ENCODE measurements at places on chromosomes 6 and 20.
A peak's percentile ranks its signal among the peaks of the same experiment; 100 is the strongest.

DNA sequence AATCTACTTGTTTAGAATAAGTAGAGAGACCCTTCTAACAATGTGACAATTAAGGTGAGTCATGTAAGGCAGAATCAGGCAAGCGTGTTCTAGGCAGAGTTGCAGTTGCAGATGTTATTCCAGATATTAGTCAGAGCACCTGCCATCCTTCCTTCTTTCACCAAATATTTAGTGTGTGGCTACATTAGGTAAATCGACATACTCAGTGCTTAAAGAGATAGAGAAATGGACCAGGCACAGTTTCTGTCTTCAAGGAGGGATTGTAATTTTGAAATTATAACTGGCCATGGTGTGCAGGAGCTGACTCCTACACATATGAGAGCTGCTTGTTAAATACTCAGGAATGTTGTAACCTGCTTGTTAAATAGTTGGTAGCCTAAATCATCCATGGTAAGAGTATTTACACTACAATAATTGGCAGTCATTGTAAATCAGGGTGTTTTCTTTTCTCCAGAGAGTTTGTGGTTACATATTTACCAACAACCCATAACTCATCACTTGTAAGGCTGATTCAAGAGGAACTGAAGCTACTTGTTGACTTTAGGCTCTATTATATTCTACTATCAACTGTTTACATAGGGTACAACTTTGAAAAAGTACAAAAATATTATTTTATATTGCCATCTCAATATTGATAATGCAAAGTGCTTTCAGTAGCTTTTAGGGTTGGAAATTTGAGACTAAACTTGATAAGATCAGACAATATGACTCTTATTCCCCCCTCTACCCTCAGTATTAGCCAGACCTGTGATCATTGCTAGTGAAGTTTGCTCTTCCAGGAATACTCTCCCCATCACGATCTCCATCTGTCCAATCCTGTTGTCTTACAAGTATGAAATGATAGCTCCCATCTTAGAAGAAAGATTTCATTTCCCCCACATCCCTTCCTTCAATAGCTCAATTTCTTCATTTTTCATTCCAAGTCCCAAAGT lies 607.1 kb downstream of the COL12A1 start:
- no peak for DNase-seq

DNA sequence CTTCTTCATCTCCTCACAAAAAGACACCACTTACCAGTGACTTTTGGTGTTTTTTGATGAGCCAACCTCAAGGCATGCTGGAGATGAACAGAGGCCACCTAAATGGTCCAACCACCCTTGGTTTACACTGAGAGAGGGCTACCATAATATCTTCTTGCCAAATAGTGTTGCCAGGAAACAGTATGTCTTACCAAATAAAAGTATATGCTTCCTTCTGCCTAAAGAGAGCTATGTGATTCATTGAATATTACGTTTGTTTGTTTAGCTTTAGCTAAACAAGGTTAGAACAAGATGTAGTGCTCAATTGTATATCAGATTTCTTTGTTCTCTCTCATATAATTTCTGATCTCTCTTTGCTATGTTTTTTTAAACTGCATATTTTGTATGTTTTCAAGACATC lies 40.6 kb upstream of the BMP6 start:
- DNase-seq: no peak

GRCh38 chr20:4435671-4436455 lies 285.8 kb upstream of the PRND start:
- DNase-seq: no peak

DNA sequence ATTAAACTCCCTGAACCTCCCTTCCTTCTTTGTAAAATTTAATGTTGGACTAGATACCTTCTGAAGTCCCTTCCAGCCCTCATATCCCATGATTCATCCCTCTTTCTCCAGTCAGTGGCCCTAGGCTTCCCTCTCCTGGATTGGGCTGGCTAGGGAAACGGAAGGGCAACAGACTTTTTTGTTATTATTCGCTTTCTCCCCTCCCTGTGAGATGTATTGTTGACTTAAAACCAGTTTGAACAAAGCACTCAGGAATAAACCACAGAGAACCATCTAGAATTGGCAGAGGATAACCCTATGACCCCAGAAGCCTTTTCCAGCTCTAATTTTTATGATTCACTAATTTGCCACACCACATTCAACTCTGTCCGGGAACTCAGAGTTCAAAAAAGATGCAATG lies 239.7 kb upstream of the SUPT3H start:
- no peak for DNase-seq

DNA sequence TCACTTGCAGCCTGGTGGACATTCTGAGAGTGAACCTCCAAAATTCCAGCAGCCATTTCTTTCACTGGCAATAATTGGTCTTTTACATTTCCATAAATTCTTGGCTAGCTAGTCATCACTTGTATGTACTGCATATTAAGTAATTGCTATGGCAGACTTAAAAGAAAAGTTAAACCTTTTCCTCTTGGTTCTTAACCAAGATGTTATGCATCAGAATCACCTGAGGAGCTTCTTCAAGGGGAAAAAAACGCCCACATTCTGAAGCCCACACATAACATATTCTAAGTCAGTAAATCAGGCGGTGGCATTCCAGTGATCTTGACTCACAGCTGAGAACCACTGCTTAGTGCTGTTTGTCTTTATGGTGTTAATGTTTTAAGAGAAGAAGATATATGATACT lies 37.0 kb downstream of the CDC40 start:
- DNase-seq: peak; percentile 12

GRCh38 chr6:133704371-133704770 lies 184.5 kb upstream of the TCF21 start:
- no peak for DNase-seq

DNA sequence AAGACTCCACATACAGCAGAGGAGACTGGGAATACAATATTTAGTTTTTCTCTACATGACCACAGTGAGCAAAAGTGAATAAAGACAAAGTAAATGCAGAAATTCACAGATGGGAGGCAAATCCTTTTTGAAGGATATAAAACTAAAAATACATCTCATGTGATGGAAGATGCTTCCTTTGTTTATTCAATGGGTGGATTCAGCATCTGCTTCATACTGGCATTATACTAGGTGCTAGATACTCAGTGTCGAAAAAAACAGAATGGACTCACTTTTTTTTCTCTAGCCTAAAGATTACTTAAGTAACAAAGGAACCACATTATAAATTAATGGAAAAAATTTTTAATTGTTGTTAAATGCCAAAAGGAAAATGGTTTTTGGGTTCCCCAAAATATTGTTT lies 216.2 kb downstream of the TRDN start:
- no peak for DNase-seq

DNA sequence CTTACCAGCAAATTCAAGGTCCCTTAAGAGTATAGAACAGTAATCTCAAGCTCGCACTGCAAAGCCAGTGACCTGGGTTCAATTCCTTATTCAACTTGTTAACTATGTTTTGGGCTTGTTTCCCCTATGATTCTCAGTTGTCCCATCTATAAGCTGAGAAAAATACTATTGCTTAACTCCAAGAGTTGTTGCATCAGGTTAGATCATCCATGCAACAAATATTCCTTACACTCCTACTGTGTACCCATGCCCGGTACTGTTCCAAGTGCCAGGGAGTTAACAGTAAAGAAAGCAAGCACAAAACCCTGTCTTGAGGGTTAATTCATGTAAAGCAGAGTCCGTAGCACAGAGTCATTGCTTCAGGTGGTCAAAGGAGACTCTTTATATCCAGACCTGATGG lies 247.3 kb downstream of the MAFB start:
- no peak for DNase-seq

GRCh38 chr20:19998990-19999705 lies 18.0 kb upstream of the NAA20 start:
- DNase-seq: no peak

DNA sequence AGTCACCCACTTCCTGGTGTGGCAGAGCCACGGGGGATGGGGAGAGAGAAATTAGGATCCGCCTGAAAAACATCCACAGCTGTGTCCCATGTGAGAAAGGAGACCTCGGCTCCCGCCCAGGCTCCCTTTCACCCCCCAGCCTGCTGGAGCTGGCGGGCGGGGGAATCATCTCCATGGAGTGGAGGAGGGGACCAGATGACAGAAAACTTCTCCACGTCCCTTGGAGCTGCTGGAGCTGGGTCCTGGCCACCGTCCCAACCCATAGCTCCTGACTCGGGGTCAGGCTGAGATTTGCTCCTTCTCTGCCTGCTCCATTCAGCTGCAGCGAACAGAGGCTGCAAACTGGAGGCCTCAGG lies 113.8 kb downstream of the CEBPB start:
- no peak for DNase-seq

- no peak for DNase-seq
Observed at GRCh38 chr6:17392978-17393891, at the start of gene CAP2. TSS of gene CAP2 (plus strand) at chr6:17393595. CDS start at chr6:17421556, 27,961 bp downstream.

DNA sequence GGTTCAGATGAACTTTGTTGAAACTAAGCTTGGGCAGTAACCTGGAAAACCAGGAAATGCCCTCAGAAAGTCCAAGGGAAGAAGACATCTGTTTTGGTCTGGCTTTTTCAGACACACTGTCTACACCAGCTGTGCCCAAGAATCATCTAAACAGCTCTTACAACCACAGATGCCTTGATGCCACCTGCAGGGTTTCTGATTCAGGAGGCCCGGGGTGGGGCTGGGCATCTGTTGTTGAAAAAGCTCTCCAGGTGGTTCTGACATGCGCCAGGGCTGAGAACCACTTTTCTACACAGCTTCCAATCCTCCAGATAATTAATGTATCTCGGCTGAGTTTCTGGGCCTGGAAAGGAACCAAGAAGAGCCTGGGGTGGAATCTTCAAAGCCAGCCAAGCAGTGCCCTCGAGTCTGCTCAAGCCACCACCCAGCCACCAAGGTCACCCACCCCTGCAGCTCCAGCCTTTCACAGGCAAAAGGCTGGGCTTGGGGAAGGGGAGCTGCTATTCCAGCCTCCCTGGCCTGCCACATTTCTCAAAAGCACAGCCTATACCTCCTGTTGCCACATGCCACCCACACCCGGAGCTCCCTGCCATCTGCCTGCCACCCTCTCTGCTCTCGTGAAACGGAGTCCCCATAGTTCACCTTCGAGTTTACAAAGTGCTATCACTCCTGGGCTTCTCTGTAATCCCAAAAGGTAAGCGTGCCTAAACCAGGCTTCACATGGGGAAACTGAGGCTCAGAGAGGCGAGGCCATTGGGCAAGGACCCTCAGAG lies 9.4 kb downstream of the MDGA1 start:
- DNase-seq: no peak

DNA sequence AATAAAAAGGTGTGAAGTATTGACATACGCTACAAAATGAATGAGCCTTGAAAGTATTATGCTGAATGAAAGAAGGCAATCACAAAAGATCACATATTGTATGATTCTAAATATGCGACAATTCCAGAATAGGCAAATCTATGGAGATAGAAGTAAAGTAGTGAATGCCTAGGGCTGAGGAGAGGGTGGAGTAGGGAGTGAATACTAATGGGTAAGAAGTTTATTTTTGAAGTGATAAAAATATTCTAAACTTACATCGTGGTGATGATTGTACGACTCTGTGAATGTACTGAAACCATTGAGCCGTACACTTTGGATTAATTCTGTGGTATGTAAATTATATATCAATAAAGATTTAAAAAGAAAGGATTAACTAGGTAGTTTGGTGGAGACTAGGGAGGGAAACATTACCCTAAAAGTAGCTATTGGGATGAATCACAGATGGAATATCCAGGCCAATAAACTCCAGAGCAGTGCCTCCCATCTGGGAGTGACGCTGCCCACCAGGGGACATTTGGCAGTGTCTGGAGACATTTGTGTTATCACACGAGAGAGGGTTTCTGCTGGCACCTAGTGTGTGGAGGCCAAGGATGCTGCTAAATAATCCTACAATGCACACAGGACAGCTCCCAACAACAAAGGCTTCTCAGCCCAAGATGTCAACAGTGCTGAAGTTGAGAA lies 214.2 kb upstream of the PCSK2 start:
- DNase-seq: no peak

- no peak for DNase-seq
Observed at GRCh38 chr6:135521431-135521830, 23.9 kb upstream of the AHI1 start.

DNA sequence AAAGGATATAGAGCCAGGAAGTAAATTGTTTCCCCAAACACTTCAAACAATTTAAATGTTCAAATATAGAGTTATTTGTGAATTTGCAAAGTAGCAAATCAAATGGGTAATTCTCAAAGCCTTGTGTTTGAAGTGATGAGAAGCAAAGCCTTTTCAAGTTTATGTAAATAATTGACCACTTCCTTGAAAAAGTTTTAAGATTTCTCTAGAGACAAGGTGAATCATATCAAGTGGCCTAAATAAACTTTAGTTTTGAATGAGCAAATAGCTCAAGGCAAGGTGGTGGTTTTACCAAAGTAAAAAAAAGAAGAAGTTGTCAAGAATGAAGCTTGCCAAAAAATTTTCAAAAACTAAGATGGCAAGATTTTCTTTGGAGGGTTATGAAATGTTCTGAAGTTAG lies 42.6 kb upstream of the IFNGR1 start:
- DNase-seq: no peak

Data from stimulated activated CD4-positive, alpha-beta T cell treated with anti-CD3 and anti-CD28 coated beads, Interleukin-2, amount 100 ng/mL, for 4 hours (primary cell).